ENCODE measurements at places on chromosomes 3 and 15. TPM values are rescaled to one million over a fixed set of nuclear protein-coding genes. Genes with fewer than 3 reads are reported as not detected.

Gene PDCD7
- 25.6 TPM for total RNA-seq

DNA sequence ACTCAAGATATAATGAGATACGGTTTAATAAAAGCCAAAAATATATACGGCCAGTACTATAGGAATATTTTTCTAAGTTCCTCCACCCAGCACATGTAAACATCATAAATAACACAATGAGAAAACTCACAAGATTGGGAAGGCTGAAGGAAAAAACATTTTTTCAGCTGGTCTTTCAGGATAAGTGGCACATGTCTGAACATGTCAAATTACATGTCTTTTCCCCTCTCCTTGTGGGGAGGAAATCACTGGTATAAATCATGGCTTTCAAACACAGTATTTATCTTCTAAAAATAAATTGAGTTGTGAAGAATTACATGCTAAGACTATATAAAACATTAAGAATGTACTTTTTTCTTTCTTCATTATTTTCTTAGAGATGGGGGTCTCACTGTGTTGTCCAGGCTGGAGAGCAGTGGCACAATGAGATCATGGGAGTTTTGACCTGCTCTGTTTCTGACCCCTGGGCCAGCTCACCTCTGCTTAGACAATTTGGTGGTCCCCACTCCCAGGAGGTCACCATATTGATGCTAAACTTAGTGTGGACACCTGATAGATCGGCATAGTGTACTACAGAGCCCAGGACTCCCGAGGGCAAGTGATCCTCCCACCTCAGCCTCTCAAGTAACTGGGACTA lies 32.8 kb downstream of the ETV5 start:
- no peak for DNase-seq

DNA sequence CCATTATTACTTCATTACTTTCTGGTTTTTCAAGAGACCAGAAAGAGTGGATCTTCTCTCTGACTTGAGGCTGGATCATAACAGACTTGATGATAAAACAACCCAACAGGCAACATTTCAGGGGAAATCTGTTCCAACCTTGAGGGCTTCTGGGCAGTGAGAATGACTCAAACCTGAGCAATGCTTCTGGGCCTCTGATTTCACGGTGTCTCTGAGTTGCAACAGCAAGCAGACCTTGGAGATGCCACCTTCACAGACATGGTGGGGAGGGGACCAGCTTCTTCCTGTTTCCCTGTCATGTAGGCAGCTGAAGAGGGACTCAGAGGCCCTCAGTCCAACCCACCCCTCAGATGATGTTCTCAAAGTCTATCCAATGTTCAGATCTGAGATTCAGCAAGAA lies 104.0 kb downstream of the ABHD5 start:
- DNase-seq: peak; percentile 38

Gene TMEM40
- 7.9 TPM for total RNA-seq

Gene CLDN16
- total RNA-seq: 12.0 TPM

- no peak for DNase-seq
Measured at GRCh38 chr15:72086920-72087648, 30.9 kb downstream of the MYO9A start.

GRCh38 chr3:48634661-48635221 lies 520 bp downstream of the SLC26A6 start:
- DNase-seq: no peak

GRCh38 chr3:46490338-46491084 lies 7.3 kb upstream of the RTP3 start:
- DNase-seq: no peak

GRCh38 chr3:139292192-139292591 lies 51.6 kb upstream of the MRPS22 start:
- DNase-seq: no peak

- DNase-seq: no peak
Measured at GRCh38 chr3:29195056-29195455, 85.8 kb upstream of the RBMS3 start.

GRCh38 chr15:94844538-94845389 lies 613.4 kb downstream of the MCTP2 start:
- DNase-seq: peak; percentile 26

- no peak for DNase-seq
Measured at GRCh38 chr3:197137751-197138150, 108.1 kb upstream of the MELTF start.

Gene RCN2
- total RNA-seq: 119 TPM

Data from kidney epithelial cell (primary cell).